ENCODE measurements at places on chromosomes 1 and 21. TPM values are rescaled to one million over a fixed set of nuclear protein-coding genes. Genes with fewer than 3 reads are reported as not detected.

- peak overlapping the region; percentile 48 for H3K4me3 ChIP-seq
- DNase-seq, result peak; percentile 93
- H3K27me3 ChIP-seq, result no peaks in the 10 kb centered on the region
- no peaks in the 10 kb centered on the region for H3K36me3 ChIP-seq
- H3K4me1 ChIP-seq, result peaks cover 3% of the 10 kb centered on the region
Observed at GRCh38 chr1:227788271-227789083, 27.0 kb upstream of the PRSS38 start.

- H3K4me1 ChIP-seq, result no peaks in the 10 kb centered on the region
- H3K4me3 ChIP-seq, result no peak overlapping the region
- no peak overlapping the region for H3K27ac ChIP-seq
- no peaks in the 10 kb centered on the region for H3K36me3 ChIP-seq
- H3K27me3 ChIP-seq, result no peaks in the 10 kb centered on the region
- no peak for DNase-seq
Observed at GRCh38 chr1:214920337-214920736, 162.2 kb upstream of the KCNK2 start.

DNA sequence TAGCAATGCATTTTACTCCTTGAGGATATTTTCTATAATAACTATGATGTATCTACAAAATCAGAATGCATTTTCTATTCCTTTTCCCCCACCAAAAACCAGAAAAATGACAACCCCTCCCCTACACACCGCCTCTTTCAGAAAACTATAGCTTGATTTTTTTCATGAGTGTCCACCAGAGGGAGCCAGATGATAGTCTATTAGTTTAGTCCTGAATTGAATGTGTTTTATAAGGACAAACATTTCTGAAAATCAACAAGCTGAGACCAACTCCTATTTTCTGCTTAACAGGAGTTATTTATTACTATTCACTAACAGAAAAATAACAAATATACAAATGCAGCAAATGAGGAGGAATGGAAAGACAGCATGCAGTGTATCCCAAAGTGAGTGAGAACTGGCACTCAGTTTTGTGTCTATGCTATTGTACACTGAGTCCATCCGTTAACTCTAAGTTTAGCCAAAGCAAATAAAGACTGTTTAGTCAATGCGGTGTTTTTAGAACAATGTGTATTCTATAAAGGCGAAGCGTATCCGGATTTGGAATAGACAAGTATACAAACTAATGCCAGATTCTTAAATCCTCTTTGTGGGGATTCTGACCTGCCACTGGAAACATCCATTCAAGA is 182.6 kb downstream of the VAV3 start:
- H3K4me1 ChIP-seq, result no peaks in the 10 kb centered on the region
- H3K4me3 ChIP-seq, result no peak overlapping the region
- no peaks in the 10 kb centered on the region for H3K36me3 ChIP-seq
- no peak overlapping the region for H3K27ac ChIP-seq

ITLN2 gene
- total RNA-seq, result not detected

DNA sequence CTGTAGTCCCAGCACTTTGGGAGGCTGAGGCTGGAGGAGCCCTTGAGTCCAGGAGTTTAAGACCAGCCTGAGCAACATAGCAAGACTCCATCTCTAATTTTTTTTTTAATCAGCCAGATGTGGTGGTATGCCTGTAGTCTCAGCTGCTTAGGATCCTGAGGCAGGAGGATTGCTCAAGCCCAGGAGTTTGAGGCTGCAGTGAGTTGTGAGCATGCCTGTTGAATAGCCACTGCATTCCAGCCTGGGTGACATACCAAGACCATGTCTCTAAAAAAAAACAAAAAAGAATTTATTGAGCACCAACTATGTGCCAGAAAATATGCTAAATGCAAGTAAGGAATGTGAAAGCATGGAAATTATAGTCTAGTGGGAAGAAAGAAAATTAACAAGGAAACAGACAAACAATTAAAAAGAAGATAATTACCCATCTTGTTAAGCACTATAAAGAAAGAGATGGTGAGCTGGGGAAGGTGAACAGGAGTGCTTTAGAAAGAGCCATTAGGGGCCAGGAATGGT is 104.0 kb upstream of the ZNF678 start:
- no peaks in the 10 kb centered on the region for H3K27me3 ChIP-seq
- no peak overlapping the region for H3K4me3 ChIP-seq
- no peak overlapping the region for H3K27ac ChIP-seq
- no peaks in the 10 kb centered on the region for H3K4me1 ChIP-seq
- H3K36me3 ChIP-seq, result no peaks in the 10 kb centered on the region
- DNase-seq, result no peak

DNA sequence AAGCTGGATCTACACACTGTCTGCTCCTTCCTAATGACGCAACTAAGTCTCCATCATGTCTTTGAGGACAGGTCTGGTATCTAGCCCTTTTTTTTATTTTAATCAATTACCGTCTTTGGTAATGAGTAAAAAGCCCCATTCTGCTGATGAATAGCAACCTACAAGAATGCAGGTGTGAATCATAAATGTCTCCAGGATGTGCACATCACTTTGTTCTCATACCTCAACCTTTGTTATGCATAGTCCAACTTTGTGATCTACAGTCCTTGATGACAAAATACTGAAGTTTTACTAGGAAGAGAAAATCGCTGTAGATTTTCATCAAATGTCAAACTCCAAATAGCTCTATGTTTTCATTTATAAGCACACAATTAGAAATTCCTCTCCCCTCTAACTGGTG is 39.3 kb downstream of the PLPPR5 start:
- H3K27ac ChIP-seq, result no peak overlapping the region
- no peak for DNase-seq
- no peaks in the 10 kb centered on the region for H3K27me3 ChIP-seq

VWA5B1 gene
- total RNA-seq, result 1.4 TPM

GRCh38 chr1:193285641-193286040 is 99.2 kb upstream of the B3GALT2 start:
- no peak overlapping the region for H3K27ac ChIP-seq
- no peaks in the 10 kb centered on the region for H3K36me3 ChIP-seq
- no peaks in the 10 kb centered on the region for H3K4me1 ChIP-seq
- no peak overlapping the region for H3K4me3 ChIP-seq
- DNase-seq, result no peak

DNA sequence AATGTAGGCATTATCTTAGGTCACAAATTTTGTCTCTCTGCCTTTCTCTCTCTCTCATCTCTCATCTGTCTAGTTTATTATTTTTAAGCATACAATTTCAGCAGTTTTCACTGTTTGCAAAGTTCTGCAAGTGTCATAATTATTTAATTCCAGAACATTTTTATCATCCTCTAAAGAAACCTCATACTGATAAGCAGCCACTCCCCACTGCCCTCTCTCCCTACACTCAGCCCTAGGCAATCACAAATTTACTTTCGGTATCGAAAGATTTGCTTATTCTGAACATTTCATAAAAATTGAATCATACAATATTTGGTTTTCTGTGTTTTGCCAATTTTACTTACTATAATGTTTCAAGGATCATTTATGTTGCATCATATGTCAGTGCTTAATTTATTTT is 16.6 kb downstream of the OR6Y1 start:
- no peaks in the 10 kb centered on the region for H3K27me3 ChIP-seq
- H3K36me3 ChIP-seq, result no peaks in the 10 kb centered on the region
- H3K4me1 ChIP-seq, result no peaks in the 10 kb centered on the region
- H3K4me3 ChIP-seq, result no peak overlapping the region

DNA sequence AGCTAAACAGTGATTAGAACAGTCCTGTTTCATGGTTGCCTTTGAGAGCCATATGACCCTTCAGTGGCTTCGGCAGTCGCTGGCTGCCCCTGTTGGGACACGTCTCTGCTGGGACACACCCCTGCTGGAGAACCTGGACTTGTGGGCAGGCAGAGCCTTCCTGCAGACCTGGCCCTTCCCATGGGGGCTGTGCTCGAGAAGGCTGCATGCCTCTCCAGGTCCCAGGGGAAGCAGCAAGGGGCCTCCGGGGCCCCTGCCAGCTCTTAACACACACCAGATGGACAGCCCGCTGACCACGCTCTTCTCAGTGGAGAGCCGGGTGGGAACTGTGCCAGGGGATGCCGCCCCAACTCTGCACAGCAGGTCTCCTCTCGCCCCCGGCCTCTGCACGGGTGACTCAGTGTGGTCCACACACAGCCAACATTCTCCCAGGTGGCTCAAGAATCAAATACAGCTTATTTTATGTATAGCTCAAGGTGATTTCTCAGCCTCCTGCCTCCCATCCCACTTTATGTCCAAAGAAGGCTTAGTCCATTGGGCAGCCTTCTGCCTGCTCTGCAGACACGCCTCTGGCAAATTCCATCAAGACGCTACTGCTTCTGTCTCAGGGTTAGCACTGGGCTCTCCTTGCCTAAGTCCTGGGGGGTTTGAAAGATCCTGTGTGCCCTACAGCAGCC is 450.8 kb downstream of the KIF26B start:
- H3K4me3 ChIP-seq, result no peak overlapping the region
- H3K27me3 ChIP-seq, result no peaks in the 10 kb centered on the region
- H3K27ac ChIP-seq, result peak overlapping the region; percentile 10
- no peak for DNase-seq

KRTAP7-1 gene
- not detected for total RNA-seq

TNNT2 gene
- 2.1 TPM for total RNA-seq

WNT3A gene
- not detected for total RNA-seq

DNA sequence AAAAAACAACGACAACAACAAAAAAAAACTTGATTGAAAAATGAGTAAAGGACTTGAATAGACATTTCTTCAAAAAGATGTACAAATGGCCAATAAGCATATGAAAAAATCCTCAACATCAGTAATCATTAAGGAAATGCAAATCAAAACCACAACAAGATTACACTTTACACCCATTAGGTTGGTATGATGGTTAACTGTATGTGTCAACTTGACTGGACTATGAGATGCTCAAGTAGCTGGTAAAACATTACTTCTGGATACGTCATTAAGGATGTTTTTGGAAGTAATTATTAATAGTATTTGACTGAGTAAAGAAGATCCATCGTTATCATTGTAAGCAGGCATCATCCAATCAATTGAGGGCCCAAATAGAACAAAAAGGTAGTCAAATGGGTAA is 34.9 kb upstream of the LYPLAL1 start:
- no peaks in the 10 kb centered on the region for H3K36me3 ChIP-seq
- no peak for DNase-seq
- H3K4me3 ChIP-seq, result no peak overlapping the region

PRR9 gene
- total RNA-seq, result not detected

- H3K36me3 ChIP-seq, result no peaks in the 10 kb centered on the region
- peak; percentile 27 for DNase-seq
- peak overlapping the region; percentile 70 for H3K4me3 ChIP-seq
- no peaks in the 10 kb centered on the region for H3K4me1 ChIP-seq
- no peaks in the 10 kb centered on the region for H3K27me3 ChIP-seq
Observed at GRCh38 chr1:93908394-93909145, 660 bp downstream of the GCLM start.

DNA sequence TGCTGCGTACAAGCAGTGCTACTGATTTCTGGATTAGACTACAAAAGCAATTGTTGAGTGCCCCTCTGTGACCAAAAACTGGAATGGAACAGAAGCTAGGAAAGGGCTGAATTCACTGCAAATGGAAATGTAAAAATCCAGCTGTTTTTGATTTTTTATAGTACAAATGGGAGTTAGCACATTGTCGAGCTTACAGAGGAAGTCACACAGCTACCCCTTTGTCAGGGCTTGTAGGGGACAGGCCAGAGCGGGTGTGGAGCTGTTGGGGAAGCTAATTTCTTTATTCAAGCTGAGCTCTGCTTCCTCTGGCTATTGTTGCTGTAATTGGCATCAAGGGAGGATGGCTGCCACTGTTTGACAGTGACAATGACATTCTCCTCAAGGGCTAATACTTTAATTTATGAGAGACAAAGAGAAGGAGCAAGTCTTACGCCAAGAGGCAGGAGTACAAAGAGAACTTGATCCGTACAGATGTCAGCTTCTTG is 96.1 kb downstream of the SLC35F3 start:
- no peak for DNase-seq
- H3K27ac ChIP-seq, result no peak overlapping the region
- H3K4me1 ChIP-seq, result no peaks in the 10 kb centered on the region
- no peaks in the 10 kb centered on the region for H3K36me3 ChIP-seq
- no peak overlapping the region for H3K4me3 ChIP-seq

- H3K27me3 ChIP-seq, result no peaks in the 10 kb centered on the region
- no peak overlapping the region for H3K27ac ChIP-seq
- DNase-seq, result no peak
Observed at GRCh38 chr1:156063997-156064285, 3.0 kb downstream of the RAB25 start.

DNA sequence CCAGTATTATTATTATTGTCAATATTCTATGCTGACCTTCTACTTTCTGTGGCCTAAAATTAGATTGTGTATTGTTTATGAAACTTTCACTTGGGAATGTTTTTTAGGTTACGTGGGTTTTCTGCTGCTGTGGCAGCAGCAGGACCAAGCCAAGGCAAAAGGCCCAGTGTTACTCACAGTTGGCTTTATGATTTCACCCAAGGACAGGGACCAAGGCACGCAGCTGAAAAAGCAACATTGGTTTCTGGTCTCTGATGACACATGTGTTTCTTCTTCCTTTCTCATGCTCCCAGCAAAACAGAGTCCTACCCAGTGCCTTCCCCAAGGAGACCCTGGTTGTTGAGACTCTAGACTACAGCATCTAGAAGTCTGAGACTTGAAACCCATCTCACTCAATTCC is 413.7 kb downstream of the SETD4 start:
- no peaks in the 10 kb centered on the region for H3K27me3 ChIP-seq
- no peaks in the 10 kb centered on the region for H3K36me3 ChIP-seq
- no peak for DNase-seq
- H3K27ac ChIP-seq, result no peak overlapping the region
- H3K4me3 ChIP-seq, result no peak overlapping the region

GRCh38 chr1:4838231-4838630 is 183.8 kb downstream of the AJAP1 start:
- no peak overlapping the region for H3K27ac ChIP-seq
- H3K27me3 ChIP-seq, result no peaks in the 10 kb centered on the region
- no peaks in the 10 kb centered on the region for H3K36me3 ChIP-seq
- DNase-seq, result no peak
- H3K4me3 ChIP-seq, result no peak overlapping the region

- H3K27ac ChIP-seq, result no peak overlapping the region
- no peak overlapping the region for H3K4me3 ChIP-seq
- no peak for DNase-seq
- H3K27me3 ChIP-seq, result peaks cover 35% of the 10 kb centered on the region
- peaks cover 4% of the 10 kb centered on the region for H3K4me1 ChIP-seq
Observed at GRCh38 chr1:170657275-170657853, 6.6 kb upstream of the PRRX1 start.

NGF gene
- total RNA-seq, result 1.2 TPM

DNA sequence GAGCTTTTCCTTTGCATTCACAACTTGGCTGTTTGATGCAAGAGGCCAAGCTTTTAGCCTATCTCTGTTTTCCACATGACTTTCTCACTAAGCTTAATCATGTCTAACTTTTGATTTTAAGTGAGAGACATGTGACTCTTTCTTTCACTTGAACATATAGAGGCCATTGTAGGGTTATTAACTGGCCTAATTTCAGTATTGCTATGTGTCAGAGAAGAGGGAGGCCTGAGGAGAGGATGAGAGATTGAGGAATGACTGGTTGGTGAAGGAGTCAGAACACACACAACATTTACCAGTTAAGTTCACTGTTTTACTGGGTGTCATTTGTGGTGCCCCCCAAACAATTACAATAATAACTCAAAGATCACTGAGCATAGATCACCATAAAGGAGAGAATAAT is 193.5 kb downstream of the CYYR1 start:
- no peaks in the 10 kb centered on the region for H3K36me3 ChIP-seq
- no peaks in the 10 kb centered on the region for H3K27me3 ChIP-seq
- no peak for DNase-seq
- H3K4me3 ChIP-seq, result no peak overlapping the region
